ENCODE measurements at places on chromosomes 1 and 21.

GRCh38 chr21:32844653-32845436 lies 73.3 kb upstream of the PAXBP1 start:
- H3K4me1 ChIP-seq: no peaks in the 10 kb centered on the region
- DNase-seq: no peak
- peaks cover 19% of the 10 kb centered on the region for H3K27me3 ChIP-seq
- H3K27ac ChIP-seq: no peak overlapping the region
- H3K36me3 ChIP-seq: no peaks in the 10 kb centered on the region

DNA sequence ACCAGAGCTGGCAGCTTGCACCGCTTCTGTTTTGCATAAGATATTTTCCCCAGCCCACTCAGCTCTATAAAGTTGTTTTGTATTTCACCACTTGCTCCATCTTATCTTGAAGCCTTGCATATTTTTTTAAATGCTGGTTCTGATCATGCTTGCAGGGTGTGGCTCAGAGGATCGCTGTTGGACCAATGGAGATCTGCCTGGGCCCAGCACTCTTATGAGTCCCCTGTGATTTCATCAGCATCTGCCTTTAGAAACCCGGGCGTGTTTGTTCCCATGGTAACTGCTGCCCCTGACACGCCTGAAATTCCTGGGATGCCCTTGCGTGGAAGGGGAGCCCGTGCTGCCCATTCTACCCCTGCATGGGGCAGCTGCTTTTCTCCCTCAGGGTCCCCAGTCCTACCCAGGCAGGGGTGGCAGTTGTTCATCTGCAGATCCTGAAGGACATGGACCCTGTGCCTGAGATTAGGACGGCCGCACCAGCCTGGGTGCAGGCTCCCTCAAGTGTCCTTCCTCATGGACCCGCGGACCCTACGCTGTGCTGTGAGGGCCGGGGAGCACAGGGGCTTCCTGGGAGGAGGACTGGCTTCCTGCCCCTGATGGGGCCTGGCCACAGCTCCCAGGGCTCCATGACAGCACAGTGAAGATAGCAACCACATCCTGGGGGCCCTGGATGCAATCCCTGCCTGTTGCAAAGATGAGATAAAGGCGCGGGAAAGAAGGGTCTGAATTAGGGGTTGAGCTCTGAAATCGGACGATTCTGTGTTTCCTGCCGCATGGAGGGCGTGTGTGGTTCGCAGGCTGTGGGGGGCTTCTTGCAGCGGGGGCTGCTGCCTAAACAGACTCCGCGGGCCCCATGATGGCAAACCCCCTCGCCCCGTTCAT lies 226.5 kb downstream of the SDCCAG8 start:
- no peak for DNase-seq
- no peak overlapping the region for H3K27ac ChIP-seq

- DNase-seq: no peak
- H3K27ac ChIP-seq: peak overlapping the region; percentile 78
- H3K27me3 ChIP-seq: no peaks in the 10 kb centered on the region
- H3K4me3 ChIP-seq: peak overlapping the region; percentile 55
- peaks cover 18% of the 10 kb centered on the region for H3K4me1 ChIP-seq
- peaks cover 16% of the 10 kb centered on the region for H3K36me3 ChIP-seq
Measured at GRCh38 chr21:45984584-45985095, 3.1 kb downstream of the COL6A1 start.

- peaks cover 2% of the 10 kb centered on the region for H3K36me3 ChIP-seq
- peaks cover 2% of the 10 kb centered on the region for H3K4me1 ChIP-seq
- H3K4me3 ChIP-seq: no peak overlapping the region
- no peaks in the 10 kb centered on the region for H3K27me3 ChIP-seq
- H3K27ac ChIP-seq: no peak overlapping the region
Measured at GRCh38 chr1:189787201-189787600, 690.5 kb downstream of the BRINP3 start.

DNA sequence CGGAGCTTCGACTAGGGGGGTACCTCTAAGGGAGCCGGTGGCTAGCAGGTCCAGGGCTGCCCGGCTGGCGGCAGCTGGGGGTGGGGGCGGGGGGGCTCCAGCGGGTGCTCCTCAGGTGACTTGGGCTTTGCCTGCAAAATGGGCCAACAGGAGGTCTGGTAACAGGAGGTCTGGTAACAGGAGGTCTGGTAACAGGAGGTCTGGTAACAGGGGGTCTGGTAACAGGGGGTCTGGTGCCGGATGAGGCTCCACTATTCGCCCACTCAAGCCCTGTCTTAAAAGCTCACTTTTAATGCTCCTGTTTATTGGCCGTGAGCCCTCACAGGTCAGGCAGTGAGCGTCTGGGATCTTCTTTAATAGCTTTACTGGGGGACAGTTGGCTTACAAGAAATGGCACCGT lies 40.4 kb upstream of the ACTRT2 start:
- no peaks in the 10 kb centered on the region for H3K27me3 ChIP-seq
- DNase-seq: peak; percentile 68
- no peak overlapping the region for H3K27ac ChIP-seq
- H3K4me3 ChIP-seq: no peak overlapping the region
- no peaks in the 10 kb centered on the region for H3K36me3 ChIP-seq
- no peaks in the 10 kb centered on the region for H3K4me1 ChIP-seq

- no peaks in the 10 kb centered on the region for H3K36me3 ChIP-seq
- H3K27me3 ChIP-seq: no peaks in the 10 kb centered on the region
- DNase-seq: no peak
- H3K27ac ChIP-seq: peak overlapping the region; percentile 7
- peaks cover 25% of the 10 kb centered on the region for H3K4me1 ChIP-seq
Measured at GRCh38 chr1:41713557-41714327, 205.0 kb downstream of the HIVEP3 start.

GRCh38 chr1:202649553-202650392 lies 60.5 kb downstream of the SYT2 start:
- DNase-seq: no peak
- H3K36me3 ChIP-seq: no peaks in the 10 kb centered on the region
- no peaks in the 10 kb centered on the region for H3K4me1 ChIP-seq
- no peak overlapping the region for H3K27ac ChIP-seq
- peaks cover 79% of the 10 kb centered on the region for H3K27me3 ChIP-seq
- no peak overlapping the region for H3K4me3 ChIP-seq

GRCh38 chr1:46065405-46065804 lies 67.0 kb downstream of the PIK3R3 start:
- no peak overlapping the region for H3K4me3 ChIP-seq
- H3K36me3 ChIP-seq: peaks cover 25% of the 10 kb centered on the region
- peak overlapping the region; percentile 32 for H3K27ac ChIP-seq
- peaks cover 11% of the 10 kb centered on the region for H3K4me1 ChIP-seq
